Tongue (tissue), 3 donors: ENCODE measurements at places on chromosomes 6 and 20. TPM values are rescaled to one million over a fixed set of nuclear protein-coding genes. Genes with fewer than 3 reads are reported as not detected.

DNA sequence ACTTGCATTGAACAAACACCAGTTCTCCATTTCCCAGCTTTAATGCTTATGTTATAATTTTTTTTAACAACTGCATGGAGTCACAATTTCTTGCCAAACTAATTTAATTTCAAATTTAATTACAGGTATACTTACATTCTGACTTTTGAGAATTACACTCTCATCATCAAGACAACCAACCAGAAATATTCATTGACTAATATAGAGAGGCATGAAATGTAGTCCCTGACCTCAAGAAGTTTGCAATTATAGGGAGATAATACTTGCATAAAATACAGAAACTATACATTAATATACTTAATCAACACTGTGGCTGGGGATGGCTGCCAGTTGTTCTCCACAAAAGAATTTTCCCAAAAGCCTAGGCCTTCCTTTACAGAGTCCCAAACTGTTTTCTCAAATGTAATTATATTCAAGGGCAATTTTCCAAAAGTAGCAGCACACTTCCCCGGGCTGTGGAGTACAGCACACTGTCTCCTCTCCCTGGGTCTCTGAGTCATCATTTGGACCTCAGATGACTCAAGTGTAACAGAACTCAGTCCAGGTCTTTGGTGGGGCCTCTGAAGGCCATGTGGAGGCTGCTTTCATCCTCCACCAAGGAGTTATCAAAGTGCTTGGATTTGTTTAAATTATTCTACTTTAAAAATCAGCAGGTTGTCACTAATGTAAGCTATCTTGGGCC is 114.1 kb downstream of the KIF16B start:
- peak; percentile 57 for DNase-seq

DNA sequence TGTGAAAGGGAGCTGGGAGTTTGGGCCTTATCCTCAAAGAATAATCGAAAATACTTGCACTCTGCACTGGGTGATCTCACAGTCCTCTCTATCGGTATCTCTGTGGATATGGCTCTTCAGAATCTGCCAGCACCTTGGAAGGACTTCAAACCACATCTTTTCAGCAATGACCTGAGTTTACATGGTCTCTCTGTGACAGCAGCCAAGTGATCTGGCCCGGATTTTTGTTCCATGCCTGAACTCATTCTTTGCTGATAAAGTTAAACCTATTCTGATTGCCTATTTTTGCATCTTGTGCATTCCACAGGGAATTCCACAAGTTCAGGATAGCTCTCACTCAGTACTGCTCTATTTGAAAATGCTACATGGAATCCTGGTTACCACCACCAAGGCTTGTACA is 98.9 kb downstream of the HDGFL1 start:
- DNase-seq, result peak; percentile 5

- DNase-seq, result no peak
Observed at GRCh38 chr6:152250127-152250526, 387.0 kb downstream of the SYNE1 start.

- DNase-seq, result peak; percentile 89
Observed at GRCh38 chr6:30259140-30260035, 46.2 kb upstream of the TRIM26 start.

The SLC35D3 gene
- not detected for total RNA-seq

DNA sequence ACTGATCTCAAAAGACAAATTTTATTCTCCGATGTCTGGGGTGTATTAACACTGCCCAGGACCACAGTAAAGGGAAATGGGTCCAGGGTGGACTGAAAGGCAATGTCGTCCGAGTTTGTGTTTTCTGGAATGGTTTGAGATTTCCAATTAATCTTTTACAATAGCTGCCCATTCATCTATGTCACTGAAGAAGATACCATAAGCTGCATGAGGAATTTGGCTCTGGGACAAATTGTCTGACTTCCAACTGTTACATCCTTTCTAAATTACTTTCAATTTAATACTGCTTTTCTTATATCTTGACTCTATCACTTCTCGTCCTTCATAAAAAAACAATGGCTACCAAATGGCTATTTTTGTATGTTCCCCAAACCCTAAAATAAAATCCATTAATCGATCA is 130.7 kb upstream of the KCNK16 start:
- no peak for DNase-seq

DNA sequence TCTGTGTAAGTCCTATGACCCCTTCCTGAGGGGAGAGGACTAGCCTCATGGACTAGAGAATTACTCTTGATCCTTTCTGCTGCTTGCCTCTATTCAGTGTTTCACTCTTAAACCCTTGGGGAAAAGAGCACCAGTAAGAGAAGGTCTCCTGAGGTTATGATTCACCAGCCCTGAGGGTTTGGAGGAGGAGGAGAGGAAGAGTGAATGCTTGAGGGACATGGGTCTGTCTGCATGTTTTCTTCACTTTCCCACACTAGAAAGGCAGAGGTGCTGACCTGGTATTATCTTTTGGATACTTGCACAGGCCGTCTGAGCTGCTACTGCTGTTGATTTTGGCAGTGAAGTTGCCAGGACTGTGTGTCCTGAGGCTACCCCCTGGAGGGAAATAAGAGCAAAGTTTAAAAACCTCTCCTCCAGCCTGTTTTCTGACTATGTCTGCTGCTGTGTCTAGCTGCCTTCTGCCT is 78.3 kb downstream of the CD109 start:
- no peak for DNase-seq

The RNF39 gene
- total RNA-seq, result 1.8 TPM

The DEF6 gene
- 11.6 TPM for total RNA-seq

The NHLRC1 gene
- 3.2 TPM for total RNA-seq

DNA sequence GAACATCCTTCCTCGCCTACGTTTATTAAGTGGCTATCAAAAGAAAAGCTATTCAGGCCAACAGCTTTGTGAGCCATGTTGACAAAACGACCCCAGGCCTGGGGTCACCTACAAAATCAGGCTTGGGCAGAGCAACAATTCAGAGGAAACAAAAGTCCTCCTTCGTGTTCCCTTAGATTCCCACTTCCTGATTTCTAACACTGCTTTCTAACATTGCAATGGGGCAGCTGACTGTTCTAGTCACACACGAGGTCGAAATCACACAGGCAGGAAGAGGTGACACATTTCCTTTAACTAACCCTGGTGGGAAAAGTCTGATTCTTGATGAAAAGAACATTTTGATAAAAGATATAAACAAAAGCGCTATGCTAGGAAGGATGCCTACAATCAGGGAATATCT is 31.9 kb downstream of the WDR27 start:
- DNase-seq, result no peak

GRCh38 chr6:63352544-63353285 is 32.9 kb upstream of the LGSN start:
- peak; percentile 42 for DNase-seq

The C20orf173 gene
- total RNA-seq, result not detected

DNA sequence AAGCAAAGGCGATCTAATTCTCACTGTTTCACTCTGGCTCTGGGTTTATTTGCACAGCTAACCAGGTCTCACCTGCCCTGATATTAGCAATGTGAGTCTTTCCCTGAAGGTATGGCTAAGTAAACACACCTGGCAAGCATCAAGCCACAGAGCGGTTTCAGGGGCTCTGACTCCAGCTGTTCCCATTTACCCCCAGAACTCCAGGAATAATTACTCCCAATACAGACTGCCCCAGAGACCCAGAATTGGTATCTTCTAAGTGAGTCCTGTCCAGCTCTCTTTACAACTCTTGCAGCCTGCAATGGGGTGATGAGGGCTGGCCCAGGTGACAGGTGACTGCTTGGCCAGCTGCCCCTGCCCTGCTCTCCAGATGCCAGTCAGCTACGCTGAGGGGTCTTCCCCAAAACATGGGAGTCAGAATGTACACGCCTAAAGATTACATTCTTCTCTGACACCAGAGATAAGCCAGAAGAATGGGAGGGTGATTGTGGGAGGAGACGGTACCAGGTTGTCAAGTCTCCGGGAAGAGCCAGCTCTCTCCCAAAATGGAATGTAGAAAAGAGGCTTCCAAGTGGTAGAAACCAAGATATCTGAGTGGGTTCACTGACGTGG is 4.9 kb upstream of the LRRN4 start:
- DNase-seq, result no peak

DNA sequence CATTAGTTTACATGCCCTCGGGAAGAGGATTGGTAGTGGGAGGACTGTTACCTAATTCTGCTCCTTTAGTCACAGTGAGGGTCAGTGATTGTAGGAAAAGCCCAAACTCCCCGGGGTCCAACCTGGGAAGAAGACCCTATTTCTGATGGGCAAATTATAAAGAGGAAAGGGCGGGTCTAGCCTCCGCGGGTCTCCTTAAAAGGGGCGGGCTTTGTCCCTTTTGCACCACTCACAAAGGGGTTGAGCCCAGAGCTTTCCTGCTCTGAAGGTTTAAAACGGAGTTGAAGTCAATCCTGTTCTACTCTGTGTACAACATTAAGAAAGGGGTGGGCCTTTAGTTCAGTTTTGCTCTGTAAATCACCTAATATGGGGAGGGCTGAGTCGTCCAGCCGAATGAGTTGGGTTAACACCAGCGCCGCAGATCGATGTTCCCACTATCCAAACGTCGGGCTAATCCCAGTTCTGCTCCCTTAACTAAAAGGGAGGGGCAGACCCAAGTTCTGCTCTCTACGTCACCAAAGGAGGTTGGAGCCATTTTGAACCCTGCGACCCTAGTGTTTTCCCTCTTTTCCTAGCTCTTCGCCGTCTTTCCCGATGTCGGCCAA is 920 bp upstream of the RNF5 start:
- DNase-seq, result peak; percentile 82

- DNase-seq, result no peak
Observed at GRCh38 chr20:6466075-6466810, 301.2 kb upstream of the BMP2 start.

The CLPSL1 gene
- not detected for total RNA-seq

DNA sequence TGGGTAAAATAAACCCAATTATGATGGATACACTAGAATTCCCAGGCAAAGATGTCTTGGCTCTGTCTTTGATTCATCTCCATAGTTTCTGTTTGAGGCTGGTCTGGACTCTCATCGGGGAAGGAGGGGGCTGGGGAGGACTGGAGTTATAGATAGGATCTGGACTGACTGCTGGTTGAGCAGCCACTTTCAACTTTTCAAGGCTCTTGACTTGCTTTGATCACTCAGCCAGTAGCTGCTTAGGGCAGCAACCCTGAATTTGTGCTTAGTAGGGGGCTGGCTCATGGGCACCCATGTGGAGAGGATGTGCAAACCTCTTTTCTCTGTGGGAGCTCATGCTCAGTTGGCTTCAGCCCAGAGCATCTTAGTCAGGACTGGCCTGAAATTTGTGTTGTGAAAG is 114.0 kb upstream of the NEDD9 start:
- DNase-seq, result no peak

DNA sequence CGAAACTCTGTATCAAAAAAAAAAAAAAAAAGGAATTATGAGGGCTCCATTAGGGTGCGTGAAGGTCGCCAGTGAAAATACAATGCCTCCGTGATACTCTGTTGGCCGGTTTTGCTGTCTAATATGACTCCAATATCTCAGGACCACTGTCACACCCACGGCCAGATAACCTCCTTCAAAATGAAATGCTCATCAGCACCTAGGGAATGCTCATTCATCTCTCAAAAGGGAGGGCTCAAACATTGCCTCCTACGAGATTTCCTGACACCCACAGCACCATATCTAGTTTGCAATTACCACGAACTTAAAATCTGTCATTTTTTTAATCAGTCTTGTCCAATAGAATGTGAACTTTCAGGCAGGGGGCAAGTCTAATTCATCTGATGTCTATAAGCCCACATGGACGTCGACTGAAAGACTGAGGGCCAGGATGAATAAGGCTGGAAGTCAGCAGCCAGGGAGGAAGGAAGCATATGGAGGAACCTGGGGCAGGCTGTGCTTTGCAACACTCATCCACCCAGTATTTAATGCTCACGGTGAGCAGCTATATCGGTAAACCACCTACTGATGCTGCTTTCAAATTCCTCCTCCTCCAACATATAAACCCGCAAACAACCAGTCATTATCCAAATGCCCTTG is 42.8 kb downstream of the MAP3K5 start:
- no peak for DNase-seq

DNA sequence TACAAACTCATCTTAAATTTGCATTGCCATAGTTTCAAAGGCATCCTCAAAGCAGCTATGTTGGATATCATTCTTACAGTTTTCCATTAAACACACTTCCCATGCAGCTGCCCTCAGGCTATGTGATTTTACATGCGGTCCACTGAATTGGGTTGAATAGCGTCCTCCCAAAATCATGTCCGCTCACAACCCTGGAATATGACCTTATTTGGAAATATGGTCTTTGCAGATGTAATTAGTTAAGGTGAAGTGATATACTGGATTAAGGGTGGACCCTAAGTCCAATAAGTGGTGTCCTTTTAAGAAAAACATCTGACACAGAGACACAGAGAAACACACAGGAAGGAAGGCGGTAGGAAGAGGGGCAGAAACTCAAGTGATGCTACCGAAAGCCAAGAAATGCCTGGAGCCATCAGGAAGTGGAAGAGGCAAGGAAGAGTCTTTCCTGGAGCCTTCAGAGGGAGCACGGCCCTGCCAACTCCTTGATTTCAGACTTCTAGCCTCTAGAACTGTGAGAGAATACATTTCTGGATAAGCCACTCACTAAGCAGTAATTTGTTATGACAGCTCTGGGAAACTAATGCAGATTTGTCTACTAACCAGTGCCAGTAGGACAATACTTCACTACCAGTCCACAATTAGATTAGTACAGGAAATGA is 42.7 kb upstream of the NHSL1 start:
- DNase-seq, result no peak

The OTOR gene
- 0.21 TPM for total RNA-seq

DNA sequence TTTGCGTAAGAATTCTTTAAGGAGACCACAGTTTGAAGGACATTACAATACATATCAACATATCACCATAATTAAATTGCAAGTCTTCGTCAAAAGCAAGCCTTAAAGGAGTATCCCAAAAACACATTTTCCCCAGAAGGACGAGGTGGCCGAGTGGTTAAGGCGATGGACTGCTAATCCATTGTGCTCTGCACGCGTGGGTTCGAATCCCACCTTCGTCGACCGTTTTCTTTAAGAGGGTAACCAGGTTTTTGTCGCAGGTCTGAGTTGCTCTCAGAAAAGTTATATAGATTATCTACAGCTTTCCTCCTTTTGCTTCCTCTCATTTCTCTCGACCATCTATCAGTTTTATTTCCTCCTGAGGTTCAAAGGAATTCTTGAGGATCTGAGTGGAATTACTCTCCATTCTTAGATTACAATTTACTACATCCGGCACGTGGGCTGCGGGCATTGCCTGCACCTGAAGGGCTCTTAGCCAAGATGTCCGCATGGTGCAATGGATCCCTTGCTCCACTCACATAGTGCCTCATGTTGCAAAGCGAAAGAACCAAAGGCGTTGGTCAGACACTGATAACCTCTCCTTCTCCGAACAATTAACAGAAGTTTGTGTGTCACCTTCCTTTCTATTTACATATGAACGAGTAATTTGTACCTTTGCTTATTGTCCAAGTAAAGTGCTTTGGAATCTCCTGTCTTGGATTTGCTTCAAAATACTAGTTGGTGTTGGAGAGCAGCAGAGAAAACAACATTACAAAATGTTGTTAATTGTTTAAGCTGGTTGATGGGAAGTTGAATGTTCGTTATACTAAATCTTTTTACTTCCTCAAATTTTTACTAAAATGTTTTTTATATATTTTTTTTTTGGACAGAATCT is 14.0 kb downstream of the POM121L2 start:
- peak; percentile 20 for DNase-seq

- no peak for DNase-seq
Observed at GRCh38 chr6:130598021-130598989, 228.9 kb upstream of the SMLR1 start.

The ORC3 gene
- 27.6 TPM for total RNA-seq
